ENCODE measurements at places on chromosomes 13 and 19.

DNA sequence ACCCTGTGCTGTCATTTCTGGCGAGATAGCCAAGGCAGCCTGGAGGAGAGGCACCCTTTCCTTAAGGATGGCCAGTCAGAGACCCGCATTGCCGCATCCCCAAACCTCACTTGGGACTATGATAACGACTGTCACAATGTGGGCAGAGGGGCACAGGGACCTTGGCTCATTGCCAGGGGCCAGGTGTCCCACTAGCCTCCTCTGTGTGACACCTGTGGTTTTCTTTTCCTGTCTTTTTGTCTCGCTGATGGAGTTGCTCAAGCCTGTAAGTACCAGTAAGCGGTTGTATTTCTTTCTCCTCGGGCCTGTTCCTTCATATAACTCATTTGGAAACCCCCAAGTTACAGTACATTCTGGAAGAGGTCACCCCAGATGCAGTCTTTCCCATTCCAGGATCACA is 59.5 kb downstream of the TDRD12 start:
- DNase-seq = no peak

- no peak for DNase-seq
Measured at GRCh38 chr13:75258159-75258782, 223.7 kb downstream of the TBC1D4 start.

DNA sequence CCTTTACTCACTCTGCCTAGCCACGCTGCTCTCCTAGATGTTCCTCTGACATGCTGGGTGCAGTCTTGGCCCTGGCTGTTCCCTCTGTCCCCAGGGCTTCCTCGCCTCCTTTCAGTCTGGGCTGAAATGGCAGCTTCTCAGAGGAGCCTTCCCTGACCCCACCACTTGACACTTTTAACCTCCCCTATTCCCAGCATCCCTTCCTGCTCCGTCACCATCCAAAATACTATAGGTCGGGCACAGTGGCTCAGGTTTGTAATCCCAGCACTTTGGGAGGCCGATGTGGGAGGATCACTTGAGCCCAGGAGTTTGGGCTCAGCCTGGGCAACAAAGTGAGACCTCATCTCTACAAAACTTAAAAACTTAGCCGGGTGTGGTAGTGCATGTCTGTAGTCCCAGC is 2.6 kb downstream of the FAM187B start:
- no peak for DNase-seq

- no peak for DNase-seq
Measured at GRCh38 chr13:105343134-105343806, 1192.2 kb downstream of the EFNB2 start.

DNA sequence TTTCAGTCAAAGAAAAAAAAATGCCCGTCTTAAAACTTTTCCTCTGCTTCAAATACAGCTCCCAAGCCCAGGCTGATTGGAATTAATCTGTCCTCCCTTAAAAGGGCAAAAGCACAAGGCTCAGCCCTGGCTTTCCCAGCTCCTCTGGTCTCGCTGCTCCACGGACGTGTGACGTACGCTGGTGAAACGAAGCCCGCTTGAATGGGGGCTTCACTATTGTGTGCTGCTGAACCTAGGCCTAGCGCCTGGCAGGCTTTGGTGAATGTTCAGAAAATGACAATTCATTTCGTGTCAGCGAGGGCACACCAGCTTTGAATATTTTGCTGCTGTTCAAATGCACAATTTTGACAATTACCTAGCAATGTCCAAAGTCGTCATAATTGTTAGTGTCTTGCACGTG is 615 bp upstream of the ZNF135 start:
- DNase-seq = no peak

- peak; percentile 86 for DNase-seq
Measured at GRCh38 chr19:8252922-8253589, 43.9 kb downstream of the CERS4 start.

- DNase-seq = no peak
Measured at GRCh38 chr13:76148926-76149325, 512.8 kb downstream of the LMO7 start.

- no peak for DNase-seq
Measured at GRCh38 chr13:41582027-41582463, 124.7 kb downstream of the RGCC start.

DNA sequence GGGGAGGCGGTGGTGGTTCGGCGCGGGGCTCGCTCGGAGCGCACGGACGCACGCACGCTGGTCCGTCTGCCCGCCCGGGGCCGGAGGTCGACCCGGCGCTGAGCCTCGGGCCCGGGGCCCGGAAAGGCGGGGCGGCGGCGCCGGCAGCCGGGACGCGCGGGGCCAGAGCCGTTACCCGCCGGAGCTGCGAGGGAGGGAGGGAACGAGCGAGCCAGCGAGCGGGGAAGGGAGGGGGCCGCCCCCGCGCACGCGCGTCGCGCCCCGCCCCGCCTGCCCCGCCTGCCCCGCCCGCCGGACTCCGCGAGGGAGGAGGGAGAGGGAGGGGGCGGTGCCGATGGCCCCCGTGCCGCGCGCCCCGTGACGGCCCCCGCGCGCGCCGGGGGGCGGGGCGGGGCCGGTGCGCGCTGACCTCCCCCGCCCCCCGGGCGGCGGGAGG is 15.0 kb downstream of the CIC start:
- DNase-seq = peak; percentile 82

DNA sequence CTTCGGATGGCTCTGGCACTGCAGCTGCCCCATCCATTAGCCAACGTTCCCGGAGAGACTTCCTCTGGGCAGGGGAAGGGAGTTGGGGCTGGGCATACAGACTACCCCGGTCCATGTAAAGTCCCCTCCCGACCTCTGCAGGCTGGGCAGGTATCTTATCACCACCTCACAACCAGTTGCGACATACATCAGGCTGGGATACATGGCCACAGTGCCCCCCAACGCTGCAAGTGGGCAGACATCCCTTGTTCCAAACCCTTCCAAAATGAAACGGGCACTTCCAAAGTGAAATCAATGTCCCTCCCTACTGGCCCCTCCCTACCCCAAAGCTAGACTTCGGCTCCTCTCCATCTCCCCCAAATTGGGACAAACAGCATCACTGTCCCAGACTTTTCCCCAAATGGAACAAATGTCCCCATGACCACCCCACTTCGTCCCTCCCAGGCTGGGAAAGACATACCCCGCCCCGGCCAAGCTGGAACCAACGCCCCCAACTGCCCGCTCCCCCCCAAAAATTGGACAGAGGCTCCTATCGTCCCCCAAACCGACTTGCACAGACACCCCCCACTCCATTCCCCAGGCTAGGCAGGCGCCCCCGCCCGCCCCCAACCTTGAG is 5.0 kb downstream of the PALM3 start:
- no peak for DNase-seq

DNA sequence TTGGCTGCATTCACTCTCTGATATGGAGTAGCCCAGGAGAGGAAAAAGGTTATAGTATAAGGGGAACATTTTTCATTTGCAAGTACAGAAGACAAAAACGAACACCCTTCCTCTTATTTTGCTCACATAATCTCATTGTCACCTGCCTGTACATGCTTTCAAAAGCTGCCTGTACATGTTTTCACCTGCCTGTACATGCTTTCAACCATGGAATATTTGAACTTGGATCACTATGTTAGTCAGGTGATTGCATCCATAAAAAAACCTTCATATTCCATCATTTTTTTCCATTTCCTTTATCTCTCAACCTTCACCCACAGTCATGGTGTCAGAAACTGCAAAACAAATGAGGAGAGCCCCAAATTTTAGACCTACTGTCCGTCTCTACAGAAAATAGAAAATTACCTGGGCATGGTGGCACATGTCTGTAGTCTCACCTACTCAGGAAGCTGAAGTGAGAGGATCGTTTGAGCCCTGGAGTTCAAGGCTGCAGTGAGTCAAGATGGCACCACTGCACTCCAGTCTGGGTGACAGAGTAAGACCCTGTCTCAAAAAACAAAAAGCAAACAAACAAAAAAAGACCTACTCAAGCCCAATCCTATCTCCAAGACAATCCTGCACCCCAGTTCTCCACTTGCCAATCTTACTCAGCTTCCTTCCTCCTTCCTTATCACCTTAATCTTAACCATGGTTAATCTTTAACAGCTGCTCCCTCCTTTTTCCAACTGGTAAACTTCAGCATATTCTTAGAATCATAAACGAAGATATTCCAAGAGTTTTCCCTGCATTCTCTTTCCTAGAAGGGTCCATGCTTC is 11.6 kb downstream of the IGFL2 start:
- no peak for DNase-seq

- no peak for DNase-seq
Measured at GRCh38 chr19:48815870-48816501, 5.2 kb upstream of the BCAT2 start.

DNA sequence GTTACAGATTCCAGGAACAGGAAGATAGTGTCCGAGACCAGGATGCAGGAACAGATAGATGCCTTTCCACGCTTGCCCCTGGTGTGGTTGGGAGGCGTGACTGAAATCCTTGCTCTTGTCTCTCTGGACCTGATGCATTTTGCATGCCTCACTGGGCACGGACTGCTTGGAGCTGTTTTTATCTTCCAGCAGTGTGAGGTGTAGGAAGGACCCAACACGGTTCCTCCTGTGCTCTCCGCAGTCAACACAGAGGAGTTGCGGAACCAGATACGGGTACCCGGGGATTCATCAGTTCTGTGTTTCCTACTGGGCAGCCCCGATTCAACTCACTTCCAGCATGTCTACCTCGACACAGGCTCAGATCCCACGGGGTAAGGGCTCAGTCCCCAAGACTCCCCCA is 6.5 kb downstream of the DOT1L start:
- no peak for DNase-seq

- no peak for DNase-seq
Measured at GRCh38 chr13:45356966-45357672, 16.1 kb upstream of the TPT1 start.

GRCh38 chr13:108924541-108924940 is 295.1 kb downstream of the MYO16 start:
- DNase-seq = no peak

DNA sequence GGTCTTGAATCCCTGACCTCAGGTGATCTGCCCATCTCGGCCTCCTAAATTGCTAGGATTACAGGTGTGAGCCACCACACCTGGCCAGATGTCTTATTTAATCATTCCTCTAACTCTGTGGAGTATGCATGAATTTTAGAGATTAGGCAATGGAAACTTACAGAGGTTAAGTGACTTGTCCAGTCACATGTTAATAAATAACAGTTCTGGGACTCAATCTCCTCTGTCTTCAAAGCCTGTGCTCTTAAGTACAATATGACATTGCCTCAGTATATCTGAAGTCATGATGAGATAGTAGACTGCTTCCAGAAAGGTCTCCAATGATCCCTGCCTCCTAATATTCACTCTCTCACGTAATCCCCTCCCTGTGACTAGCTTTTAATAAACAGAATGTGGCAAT is 72.9 kb upstream of the TDRD3 start:
- no peak for DNase-seq

GRCh38 chr19:49019242-49019932 is 2.5 kb upstream of the LHB start:
- peak; percentile 64 for DNase-seq

DNA sequence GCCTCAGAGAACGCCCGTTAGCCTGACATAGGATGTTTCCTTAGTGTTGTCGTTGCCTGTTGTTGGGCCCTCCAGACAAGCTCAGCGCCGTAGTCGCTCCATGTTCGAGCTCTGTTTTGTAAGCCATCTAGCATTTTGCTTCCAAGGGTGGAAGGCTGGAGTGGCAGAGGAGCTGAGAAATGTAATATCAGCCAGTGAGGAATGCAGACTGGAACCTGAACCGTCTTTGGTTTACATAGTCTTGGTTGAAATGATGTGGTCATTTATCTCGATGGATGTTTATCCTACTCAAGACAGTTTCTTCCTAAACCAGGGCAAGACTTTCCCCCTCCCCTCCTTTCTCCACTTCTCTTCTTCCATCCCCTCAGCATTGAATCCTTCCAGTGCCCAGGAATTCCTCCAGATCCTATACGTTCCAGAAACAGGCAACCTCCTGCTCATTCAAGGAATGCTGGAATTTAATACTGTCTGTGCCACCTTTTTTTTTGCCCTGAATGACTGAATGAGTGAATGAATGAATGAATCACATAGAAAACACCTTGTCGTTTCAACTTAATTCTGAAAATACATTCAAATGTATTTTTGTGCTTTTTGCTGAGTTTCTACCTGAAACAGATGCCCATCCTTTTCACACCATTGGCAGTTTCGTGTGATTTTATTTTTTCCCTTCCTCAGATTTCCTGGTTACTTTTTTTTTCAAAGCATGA is 109.5 kb upstream of the MBNL2 start:
- no peak for DNase-seq

GRCh38 chr19:14343286-14343685 is 38.0 kb upstream of the ADGRE5 start:
- no peak for DNase-seq

- DNase-seq = no peak
Measured at GRCh38 chr13:97535614-97536013, 101.6 kb downstream of the RAP2A start.

GRCh38 chr13:79458436-79458835 is 22.5 kb upstream of the NDFIP2 start:
- no peak for DNase-seq

DNA sequence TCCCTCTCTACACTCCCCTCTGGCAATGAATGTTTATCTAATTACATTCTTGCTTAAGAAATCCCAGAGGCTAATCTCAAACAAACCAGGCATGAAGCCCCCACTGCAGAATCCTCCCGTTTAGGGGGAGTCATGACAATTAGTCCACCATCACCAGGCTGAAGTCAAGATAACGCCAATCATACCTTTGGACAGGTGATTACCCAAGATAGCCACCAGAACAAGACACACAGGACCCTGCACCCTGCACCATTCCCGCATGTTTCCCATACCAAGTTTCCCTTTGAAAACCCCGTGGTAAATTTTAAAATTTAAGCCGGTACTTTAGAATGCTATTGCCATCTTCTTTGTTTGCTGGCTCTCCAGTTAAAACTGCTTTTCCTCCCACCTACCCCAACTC is 64.8 kb upstream of the XPO4 start:
- no peak for DNase-seq

- no peak for DNase-seq
Measured at GRCh38 chr13:30453727-30454126, 12.0 kb downstream of the HMGB1 start.

- DNase-seq = no peak
Measured at GRCh38 chr13:78372581-78372980, 230.8 kb downstream of the POU4F1 start.

DNA sequence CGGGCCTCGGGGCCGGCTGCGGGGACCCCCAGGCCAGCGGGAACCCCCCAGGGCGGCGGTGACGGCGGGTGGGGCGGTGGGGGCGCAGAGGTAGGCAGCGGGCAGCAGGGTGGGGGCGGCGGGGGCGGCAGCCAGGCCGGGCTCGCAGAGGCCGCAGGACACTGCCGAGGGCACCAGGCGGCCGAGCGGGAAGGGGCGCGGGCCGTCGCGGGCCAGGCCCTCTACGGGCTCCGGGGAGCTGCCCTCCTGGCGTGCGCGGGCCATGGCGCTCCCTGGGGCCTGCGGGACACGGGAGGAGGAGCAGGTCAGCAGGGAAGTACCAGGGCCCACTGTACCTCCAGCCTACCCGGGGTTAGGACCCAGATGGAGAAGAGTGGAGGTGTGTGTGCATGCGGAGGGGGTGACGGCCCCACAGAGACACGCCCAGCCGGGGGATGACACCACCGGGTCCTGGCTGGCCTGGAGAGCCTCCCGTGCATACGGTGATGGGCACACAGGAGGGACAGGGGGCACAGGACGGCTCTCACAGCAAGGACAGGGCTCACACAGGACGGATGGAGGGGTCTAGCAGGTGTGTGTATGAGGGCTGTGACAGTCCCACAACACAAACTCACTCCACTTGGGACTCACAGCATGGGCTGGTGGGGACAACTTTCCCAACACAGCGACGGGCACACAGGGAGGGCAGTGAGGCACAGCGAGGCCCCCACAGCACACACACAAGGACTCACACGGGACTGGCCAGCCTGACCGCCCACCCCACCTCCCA is 2.6 kb downstream of the BBC3 start:
- no peak for DNase-seq

- no peak for DNase-seq
Measured at GRCh38 chr13:45215392-45216077, 14.7 kb upstream of the KCTD4 start.

Data from stimulated activated CD4-positive, alpha-beta T cell treated with anti-CD3 and anti-CD28 coated beads, Interleukin-12 subunit alpha, Interleukin-12 subunit beta, amount 100 ng/mL, for 4 hours (primary cell).